B cell (primary cell): ENCODE measurements at places on chromosomes 2 and 18.

GRCh38 chr2:122191331-122191730 is 435.9 kb downstream of the TSN start:
- no peak for DNase-seq

DNA sequence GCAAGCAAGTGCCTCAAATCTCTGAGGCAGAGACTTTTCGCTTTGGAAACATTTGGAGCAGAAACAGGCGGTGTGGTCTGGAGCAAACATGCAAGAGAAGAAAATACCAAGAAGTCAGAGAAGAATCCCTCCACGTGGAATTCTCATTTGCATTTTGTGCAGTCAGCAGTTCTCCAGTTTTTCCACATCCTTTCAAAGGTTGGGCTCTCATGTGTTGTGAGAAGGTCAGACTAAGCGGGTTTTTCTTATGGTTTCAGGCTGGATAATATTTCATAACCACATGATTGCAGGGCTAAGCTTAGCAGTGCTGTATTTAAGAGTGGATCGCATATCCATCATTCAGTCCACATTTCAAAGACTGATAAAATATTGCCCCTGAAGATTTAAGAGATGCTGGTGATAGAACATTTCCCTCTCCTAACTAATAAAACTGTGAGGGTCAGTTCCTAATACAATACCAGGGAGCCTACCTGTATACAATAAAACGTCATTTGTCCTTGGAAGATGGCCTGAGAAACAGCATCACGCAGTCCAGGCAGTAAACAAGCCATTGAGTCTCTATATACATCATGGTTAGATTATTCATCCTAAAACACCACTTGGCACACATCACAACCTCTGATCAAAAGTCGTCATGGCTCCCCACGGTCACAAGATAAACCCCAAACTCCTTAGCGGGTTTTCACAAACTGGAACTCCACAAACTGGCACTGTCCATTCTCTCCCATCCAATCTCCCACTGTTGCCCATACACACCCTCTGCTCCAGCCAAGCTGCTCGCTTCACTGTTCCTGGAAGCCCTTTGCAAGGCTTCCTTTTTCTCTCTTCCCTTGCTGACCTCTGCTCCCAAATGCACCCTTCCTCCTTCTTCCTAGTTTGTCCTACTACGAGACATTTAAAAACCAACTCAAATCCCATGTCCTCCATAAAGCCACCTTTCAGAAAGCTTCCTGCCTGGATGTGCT is 31.5 kb downstream of the ANKRD44 start:
- no peak for DNase-seq

DNA sequence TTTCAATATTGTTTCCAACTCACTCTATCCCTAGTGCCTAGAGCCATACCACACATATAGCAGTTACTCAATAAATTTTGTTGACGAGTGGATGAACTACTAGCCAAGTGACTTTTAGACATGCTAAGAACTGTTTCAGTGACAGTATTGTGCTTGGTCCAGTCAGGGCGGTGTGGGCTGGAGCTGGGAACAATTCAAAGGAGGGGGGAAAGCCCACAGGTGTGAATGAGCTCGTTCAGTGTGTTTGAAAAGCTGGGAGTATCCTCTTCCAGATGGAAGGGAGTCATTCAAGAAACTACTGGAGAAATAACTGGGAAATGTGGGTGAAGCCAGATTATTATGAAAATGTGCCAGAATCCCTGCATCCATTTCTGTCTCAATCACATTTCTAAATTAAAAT is 1.7 kb upstream of the SERPINE2 start:
- DNase-seq = no peak

DNA sequence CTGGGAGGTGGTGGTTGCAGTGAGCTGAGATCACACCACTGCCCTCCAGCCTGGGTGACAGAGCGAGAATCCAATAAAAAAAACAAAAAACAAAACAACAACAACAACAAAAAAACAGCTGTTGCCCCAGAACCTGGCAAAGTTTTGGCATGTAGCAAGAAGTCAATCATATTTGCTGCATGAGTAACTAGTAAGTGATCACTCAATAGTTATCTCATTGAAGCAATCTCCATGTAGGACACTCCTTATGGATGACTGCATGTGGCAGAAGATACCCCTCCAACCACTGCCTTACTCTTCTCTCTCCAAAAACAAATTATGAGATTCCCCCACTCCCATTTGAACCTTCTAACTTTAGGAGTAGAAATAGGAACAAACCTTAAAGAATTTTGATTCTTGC is 113.7 kb downstream of the TTC27 start:
- no peak for DNase-seq

GRCh38 chr2:181639686-181640085 is 17.2 kb downstream of the CERKL start:
- no peak for DNase-seq

DNA sequence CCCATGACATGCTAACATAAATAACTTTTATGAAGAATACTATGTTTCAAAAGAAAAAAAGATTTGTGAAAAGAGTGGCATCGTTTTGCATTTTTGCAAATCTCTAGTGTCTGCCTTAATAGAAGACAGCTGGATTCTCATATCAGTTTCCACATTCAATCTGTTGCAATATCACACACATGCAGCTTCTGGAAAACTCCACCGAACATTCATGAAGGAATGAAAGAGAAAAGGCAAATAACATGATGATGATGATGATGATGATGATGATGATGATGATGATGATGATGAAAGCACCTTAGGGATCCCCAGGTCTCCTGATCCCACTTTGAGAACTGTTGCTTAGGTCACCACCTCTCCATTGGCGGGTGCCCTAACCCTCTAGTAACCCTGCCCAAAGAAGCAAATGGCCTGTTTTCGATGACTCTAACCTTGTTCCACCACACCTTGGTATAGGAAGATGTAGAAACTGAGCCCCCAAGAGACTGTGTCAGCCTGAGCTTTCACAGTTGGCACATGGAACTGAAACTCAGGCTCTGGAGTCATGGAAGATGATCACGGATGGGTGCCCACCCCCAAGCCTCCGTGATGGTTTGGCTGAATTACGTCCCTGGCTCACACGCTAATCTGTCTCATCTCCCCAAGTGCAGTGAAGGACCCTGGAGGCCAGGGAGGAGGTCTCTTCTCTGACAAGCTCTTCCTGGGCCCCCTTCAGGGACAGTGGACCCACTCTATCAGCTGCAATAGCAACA is 80.1 kb upstream of the SMAD7 start:
- no peak for DNase-seq

DNA sequence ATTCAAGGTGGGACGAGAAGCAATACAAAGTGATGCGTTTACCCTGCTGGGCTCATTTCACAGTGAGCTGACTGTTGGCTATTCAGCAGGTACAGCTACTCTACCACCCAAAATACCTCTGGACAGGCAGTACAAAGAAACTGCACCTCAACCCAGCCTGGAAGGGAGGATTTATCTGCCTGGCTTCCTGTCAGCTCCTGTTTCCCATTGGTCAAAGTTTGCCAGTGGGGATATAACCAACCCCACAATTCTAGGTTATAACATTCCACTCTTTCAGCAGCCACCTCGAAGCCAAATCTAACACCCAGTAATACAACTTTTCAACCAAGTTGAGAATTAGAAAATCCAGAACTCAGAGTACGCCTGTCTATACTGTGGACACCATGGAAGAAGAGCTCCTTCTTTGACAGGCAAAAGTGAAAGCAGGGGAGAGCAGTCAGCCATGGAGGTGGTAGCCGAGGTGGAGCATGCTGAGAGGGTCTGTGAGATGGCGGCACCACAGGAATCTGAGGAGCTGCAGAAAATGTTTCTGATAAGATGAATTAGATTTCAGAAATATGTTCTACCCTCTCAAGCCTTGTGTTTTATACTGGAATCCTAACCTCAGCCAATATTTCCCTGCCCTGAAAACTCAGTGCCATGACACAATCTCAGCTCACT is 10.8 kb downstream of the DUSP19 start:
- no peak for DNase-seq

DNA sequence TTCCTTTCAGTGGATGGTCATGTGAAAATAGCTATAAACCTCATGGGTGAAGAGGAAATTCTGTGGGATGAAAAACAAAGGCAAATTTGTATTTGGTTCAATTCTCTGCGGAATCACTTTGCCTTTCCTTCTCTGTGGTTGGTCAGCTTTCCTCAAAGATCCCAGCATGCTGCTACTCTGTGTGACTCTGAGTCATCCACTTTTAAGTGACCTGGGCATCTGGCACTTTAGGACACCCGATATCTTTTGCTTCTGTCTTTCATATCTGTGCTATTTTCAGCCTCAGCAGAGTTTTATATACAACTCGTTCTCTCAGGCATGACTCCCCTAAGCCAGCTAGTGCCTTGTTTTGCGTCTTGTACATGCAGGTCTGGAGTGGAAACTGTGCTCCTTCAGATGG is 217.0 kb upstream of the PIEZO2 start:
- DNase-seq = no peak

DNA sequence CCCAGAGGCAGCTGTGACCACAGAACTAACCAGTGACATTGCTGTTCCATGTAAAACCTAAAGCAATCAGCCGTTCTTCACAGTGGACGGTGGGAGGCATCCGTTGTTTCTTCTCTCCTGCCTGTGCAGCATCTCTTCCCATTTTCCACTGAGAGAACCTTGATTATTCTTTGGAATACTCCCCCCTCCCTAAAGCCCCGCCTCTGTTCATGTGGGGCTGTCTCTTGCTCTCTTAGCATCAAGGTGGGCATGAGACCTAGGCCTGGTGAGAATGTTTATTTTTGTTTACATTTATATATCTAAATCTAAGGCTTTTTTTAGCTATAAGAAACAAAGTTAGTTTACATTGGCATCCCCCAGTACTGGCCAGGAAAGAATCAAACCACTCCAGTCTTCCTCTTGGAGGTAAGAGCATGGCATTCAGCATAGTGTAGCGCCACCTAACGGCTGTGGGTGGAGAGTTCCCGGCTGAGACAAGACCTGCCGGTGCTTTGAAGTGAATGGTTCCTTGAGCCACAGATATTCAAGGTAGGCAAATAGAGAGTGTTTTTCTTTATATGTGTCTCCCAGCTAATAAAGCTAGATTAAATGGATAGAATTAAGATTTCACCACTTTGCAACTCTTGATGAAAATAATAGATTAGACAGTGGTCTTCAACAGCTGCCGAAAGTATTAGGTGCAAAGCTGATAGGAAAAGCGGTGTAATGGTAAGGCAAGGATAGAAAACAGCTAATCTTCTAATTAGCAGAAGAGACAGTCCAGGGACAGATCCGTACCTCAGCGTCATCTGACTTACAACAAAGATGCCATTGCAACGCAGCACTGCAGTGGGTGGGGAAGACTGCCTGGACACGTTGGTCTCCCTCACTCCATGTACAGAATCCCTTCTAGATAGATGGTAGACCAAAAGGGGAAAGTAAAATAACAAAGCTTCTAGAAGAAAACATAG is 219.6 kb upstream of the RAB12 start:
- DNase-seq = no peak

DNA sequence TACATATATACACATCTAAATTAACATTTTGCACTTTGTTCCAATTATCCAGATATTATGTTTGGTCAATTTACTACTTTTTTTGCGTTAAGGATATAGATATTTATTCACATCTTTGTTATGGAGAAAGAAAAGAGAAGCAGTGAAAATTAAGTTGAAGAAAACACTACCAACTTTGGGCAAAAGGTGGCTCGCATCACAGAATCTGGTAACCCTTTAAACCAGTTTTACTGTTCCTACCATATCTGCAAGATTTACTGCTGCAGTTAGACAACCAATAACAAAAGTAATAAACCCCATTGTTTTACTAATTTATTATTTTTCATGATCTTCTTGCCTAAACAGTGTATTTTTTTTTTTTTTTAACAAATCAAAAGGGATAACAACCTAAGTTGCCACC is 53.6 kb downstream of the SMAD2 start:
- DNase-seq = no peak

- no peak for DNase-seq
Measured at GRCh38 chr18:26540043-26540628, 8.2 kb downstream of the KCTD1 start.

GRCh38 chr2:238551091-238551490 is 124.4 kb downstream of the ASB1 start:
- DNase-seq = no peak

GRCh38 chr2:85589181-85589580 is 5.0 kb downstream of the VAMP5 start:
- DNase-seq = no peak

GRCh38 chr2:156182132-156182531 is 150.4 kb downstream of the NR4A2 start:
- DNase-seq = no peak

DNA sequence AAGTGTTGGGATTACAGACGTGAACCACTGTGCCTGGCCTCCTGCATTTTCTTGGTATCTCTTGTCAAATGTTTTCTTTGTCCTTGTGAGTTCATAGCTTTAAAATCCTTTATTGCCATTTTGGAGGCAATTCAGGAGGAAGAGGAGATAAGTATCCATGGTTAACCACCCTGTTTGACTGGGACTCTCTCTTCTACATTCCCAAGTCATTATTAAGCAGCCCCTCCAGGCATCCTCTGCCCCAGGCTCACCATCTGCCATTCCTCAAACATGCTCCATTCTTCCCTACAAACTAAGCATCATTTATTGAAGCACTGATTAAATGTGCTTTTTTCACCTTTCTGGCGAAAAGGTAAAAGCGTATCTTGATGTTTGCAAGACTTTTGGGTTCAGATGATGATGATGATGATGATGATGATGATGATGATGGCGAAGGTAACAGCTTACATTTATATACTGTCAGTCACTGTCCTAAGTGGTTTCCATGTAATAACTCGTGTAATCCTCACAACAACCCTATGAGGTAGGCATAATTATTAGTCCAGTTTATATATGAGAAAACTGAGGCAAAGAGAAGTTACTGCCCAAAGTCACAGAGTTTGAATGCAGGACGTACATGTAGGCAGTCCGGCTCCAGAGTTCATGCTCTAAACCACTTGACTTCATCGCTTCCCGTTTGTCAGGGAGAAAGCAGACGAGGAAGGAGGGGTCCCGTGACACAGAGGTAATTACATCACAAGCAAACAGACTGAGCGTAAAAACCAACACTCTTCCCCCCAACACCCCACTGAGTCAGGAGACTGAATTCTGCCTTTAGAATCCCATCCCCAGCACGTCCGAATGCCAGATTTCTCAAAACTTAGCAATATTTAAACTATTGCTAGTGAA is 69.7 kb upstream of the ACKR3 start:
- no peak for DNase-seq

GRCh38 chr2:171557363-171557762 is 35.1 kb downstream of the CYBRD1 start:
- DNase-seq = no peak

GRCh38 chr2:18067588-18068384 is 189.3 kb downstream of the KCNS3 start:
- no peak for DNase-seq

GRCh38 chr18:12858991-12859390 is 25.0 kb downstream of the PTPN2 start:
- DNase-seq = no peak

- DNase-seq = no peak
Measured at GRCh38 chr2:128409326-128410034, 90.8 kb upstream of the HS6ST1 start.

DNA sequence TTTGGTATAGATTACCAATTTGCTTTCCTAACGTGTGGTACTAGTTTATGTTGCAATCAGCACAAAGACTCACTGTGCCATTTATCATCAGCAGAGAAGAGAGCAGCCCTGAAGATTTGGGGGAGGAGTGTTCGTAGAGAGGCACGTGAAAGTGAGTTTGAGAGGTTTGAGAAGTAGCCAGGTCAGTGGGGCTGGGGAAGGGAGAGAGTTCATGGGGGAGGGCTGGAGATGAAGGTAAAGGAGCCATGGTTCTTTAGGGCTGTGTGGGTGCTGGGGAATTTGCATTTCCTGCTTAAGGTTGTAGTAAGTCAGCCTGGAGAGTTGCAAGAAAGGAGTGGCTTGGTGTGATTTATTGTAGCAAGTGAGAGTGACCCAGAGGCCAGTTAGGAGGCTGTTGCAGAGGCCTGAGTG is 172.1 kb downstream of the NEDD4L start:
- no peak for DNase-seq
